CD4-positive, alpha-beta T cell treated with Interleukin-10 for 1 hour (primary cell): ENCODE measurements at places on chromosomes 2 and 18.
A peak's percentile ranks its signal among the peaks of the same experiment; 100 is the strongest.

DNA sequence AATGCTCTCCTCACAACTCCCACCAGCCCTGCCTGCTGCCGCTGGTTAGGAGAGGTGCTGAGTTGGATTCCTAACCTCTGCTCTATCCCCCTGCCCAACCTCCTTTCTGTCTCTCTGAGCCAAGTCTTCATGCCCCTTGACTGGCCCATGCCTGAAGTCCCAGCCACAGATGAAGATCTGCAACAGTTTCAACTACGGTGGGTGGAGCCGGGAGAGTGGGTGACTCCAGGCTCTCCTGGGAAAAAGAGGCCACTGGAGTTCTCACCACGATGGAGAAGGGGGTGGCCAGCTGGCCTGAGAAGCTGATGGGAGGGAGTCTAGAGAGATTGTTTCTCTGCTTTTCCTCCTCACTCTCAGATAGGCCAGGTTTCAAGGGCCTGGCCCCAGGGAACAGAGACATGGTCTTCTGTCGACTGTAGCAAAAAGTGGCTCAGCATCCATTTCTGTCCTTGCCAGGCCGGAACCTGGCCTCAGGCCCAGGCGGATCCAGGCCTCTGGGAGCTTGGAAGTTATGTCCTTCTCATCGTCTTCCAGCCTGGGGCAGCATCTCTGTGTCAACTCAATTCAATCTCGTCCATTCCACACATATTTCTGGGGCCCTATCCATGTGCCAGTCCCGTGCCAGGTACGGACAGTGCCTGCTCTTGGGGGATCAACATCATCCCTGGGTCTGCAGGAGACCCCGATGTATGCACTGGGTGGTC is 75.3 kb downstream of the INHBB start:
- no peak for DNase-seq

- no peak for DNase-seq
Measured at GRCh38 chr2:190526105-190526750, 8.3 kb downstream of the NEMP2 start.

- DNase-seq: no peak
Measured at GRCh38 chr2:148046802-148047201, 25.9 kb downstream of the MBD5 start.

GRCh38 chr2:105518897-105519296 is 120.0 kb upstream of the FHL2 start:
- DNase-seq: no peak

DNA sequence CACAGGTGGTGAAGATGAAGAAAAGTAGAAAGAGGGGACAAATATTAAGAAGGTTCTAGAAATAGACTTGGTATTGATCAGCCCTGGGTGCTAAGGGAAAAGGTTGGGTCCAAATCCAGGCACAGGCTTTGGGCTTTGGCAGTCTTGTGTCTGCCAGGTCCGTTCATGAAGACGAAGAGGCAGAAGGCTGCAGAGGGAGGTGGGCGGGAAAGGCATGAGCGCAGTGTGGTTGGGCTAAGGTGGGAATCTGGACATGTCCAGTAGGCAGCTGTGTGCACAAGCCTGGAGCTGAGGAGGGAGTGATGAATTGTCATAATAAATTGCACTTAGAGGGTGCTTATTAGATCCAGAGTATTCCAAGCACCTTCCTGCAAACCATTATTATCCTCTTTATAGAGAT is 105.7 kb upstream of the TEX51 start:
- DNase-seq: no peak

- DNase-seq: no peak
Measured at GRCh38 chr18:10418836-10419235, 35.6 kb upstream of the APCDD1 start.

- no peak for DNase-seq
Measured at GRCh38 chr2:10863047-10863446, 48.7 kb upstream of the KCNF1 start.

DNA sequence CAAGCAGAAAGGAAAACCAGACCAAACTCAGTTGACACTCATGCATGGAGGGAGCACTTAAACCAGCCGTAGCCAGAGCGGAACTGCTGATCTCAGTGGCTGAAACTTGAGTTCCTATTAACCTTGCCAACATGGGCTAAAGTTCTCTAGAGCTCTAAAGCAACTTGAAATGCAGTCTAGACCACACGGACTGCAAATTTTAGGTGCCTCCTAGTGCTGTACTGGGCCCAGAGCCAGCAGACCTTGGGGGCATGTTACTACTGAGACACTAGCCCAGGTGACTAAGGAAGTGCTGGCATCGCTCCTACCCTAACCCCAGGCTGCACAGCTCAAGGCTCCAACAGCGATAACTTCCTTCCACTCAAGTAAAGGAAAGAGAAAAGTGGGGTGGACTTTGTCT is 236.5 kb downstream of the AKAIN1 start:
- DNase-seq: no peak

GRCh38 chr2:60699617-60700016 is 56.5 kb upstream of the PAPOLG start:
- no peak for DNase-seq

GRCh38 chr2:26666671-26667070 is 25.5 kb upstream of the CIB4 start:
- DNase-seq: no peak

DNA sequence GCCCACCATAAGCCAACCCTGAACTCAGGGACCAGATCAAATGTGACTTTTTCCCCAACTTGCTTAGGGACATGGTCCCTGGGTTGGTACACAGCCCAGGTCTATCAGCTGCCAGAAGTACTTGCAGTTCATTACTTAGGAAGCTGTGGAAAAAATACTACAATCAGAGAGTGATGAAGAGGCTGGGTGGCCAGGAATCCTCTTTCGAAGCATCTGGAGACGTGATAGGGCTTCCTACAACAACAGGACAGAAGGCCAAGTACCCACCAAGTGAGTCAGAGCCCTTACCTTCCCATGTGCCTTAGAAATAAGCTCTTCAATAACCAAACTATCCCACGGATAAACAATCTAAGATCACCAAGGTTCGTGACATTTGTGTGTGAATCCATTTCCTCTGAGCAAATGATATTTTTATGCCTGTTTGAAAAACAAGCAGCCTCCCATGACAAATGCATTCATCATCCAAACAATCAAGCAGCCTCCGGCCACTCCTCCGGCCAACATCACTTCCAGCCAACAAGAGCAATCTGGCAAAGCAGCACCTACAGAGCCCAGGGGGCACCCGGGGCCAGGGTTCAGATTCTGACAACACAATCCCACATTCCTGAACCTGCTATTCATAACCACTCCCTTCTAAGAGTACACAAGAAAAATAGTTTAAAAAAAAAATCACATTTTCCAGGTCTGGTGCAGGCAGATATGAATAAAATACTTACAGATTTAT is 26.4 kb downstream of the TBC1D8 start:
- no peak for DNase-seq

GRCh38 chr18:75475228-75475627 is 47.7 kb upstream of the SMIM21 start:
- DNase-seq: no peak

DNA sequence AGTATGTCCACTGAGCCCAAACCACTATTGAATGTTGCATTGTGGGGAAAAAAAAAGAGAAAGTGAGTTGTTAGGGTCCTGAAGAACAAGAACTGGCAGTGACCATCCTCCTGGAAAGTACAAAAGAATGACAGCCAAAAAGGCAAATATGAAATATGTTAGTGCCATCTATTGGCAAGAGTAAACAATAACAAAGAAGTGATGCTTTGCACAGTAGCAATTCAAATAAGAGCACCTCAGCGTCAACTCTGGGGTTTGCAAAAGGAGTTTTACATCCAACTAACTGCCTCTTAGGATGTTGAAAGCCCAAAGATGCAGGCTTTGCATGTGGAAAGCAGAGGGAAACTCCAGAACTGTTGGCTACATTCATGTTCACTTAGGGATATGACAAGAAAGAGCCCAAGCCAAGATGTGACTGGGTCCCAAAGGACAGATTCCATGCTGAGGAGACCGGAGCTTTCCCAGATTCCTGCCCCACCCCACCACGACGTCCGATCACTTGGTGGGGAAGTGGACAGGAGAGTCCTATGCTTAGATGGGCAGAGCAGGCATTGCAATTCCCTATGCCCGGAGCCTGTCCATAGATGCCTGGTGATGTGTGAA is 15.6 kb downstream of the TRABD2A start:
- peak; percentile 69 for DNase-seq

DNA sequence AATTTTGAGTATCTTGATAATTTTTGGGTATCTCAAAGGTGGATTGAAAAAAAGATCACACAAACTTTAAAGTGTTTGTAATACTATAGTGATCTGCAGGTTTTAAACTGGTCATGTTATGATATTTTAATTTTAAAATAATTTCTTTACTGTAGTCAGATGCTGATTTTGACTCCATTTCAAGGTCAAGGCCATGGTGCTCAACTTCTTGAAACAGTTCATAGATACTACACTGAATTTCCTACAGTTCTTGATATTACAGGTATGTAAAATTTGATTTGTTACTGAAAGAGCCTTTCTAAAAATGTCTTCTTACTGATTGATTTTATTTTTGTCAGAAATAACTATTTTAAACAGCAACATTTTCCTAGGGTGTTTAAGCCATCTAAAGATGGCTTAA is 33.1 kb upstream of the METAP1D start:
- no peak for DNase-seq

DNA sequence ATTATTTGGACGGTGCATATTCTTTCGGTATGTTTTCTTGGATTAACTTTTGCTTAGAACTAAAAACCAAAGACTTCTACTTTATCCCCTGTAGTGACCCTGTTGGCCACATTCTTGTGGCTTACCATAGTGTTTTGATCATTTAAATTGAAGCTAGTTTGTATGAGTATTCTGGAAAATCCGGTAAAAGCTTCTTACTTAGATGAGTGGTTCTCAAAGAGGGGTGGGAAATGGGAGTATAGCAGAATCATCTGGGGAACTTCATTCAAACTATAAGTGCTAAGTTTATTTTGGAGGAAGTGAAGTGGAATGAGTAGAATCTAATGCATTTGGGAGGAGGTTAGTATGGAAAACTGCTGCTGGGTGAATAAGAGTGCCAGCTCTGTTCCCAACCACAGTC is 3.8 kb downstream of the PPP1CB start:
- no peak for DNase-seq

DNA sequence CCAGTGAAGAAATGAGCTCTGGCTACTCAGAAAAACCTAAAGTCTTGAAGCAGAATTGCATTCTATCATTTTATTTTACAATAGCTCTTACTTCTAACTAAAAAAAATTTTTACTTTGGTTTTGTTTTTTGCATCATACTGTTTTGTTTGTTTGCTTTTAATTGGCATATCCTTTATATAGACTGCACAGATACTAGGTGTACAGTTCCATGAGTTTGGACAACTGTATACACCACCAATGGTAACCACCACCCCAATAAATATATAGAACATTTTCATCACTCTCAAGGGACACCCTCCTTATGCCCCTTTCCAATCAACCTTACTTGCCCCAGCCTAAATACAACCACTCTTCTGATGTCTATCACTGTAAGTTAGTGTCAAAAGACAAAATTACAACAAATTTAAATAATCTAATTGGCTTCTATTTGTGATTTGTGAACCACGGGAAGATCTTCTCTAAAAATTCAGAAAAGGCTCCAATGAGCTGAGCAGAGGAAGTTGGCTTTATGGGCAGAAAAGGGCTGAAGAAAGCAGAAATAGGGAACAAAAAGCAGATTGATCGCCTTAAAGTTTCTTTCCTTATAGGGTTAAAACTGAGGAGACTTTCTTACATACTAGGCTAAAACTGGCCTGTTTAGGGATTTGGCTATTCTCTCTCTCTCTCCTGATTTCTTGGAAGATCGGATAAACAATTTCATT is 22.2 kb upstream of the SOS1 start:
- DNase-seq: no peak

- DNase-seq: peak; percentile 86
Measured at GRCh38 chr2:43219383-43220228, 6.8 kb downstream of the ZFP36L2 start.

DNA sequence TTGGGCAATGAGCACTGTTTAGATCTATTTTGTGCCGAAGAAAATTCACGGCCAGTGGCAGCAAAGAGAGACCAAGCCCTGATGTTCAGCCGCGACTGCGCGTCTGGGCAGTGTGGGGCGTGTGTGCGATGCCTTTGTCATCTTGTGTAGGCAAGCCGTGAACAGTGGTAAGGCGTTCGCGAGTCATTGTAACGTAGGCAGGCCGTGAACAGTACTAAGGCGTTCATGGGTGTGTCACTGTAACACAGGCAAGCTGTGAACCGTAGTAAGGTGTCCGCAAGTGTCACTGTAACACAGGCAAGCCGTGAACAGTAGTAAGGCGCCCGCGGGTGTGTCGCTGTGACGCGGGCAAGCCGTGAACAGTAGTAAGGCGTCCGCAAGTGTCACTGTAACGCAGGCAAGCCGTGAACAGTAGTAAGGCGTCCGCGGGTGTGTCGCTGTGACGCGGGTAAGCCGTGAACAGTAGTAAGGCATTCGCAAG is 99.9 kb downstream of the NFATC1 start:
- no peak for DNase-seq

- DNase-seq: no peak
Measured at GRCh38 chr2:59900728-59901452, 652.6 kb downstream of the BCL11A start.

DNA sequence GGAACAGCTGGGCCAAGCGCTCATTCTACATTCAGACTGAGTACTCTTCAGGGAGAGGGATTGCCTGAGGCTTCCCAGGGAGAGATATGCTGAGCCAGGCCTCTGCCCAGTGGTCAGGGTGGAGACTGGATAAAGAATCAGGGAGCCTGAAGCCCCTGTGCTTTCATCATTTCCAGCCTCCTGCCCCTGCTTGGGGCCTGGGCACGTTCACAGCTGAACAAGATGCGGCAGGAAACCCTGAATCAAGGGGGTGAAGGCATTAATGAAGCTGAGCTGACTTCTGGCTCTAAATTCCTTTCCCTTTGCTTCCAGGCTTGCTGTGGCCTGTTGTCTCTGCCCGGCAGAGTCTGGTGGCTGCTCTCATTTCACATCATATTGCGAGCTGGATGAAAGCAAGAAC is 35.0 kb downstream of the RPL37A start:
- DNase-seq: no peak

- no peak for DNase-seq
Measured at GRCh38 chr18:35050028-35050546, 8.9 kb downstream of the MAPRE2 start.

DNA sequence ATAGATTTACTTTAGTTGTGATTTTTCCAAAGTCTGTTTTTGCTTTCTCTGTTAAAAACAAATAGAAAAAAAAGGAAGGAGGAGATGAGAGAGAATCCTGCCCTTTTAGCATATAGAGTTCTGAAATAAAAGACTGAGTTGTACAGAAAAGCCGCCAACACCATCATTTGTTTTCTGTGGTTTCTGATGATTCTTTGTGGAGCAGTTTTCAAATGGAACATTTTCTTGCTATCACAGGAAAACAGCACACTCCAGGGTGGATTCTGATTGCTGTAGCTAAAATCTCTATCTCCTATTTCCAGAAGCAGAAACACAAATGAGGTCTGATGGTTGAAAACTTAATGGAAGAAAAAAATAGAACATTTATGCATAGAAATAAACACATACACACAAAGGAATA is 144.6 kb upstream of the L3MBTL4 start:
- DNase-seq: no peak

GRCh38 chr2:196566961-196567666 is 72.4 kb upstream of the CCDC150 start:
- DNase-seq: no peak

DNA sequence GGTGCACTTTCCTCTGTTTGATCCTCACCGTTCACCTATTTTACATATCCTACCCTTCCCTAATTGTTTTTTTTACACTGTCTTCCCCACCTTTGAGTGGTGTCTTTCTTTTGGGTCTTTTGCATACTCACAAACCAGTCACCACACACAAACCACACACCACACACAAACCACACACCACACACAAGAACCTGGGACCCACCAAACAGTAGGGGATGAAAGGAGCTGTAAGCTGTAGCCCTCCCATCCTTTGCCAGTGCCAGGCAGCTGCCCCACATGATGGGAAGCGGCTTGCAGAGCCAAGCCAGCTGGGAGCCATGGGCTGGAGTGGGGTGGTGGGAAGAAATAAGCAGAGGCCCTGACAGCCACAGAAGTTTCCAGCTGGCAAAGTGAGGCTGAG is 38.9 kb upstream of the MSH6 start:
- no peak for DNase-seq
